ENCODE measurements at places on chromosomes 2 and 18.

DNA sequence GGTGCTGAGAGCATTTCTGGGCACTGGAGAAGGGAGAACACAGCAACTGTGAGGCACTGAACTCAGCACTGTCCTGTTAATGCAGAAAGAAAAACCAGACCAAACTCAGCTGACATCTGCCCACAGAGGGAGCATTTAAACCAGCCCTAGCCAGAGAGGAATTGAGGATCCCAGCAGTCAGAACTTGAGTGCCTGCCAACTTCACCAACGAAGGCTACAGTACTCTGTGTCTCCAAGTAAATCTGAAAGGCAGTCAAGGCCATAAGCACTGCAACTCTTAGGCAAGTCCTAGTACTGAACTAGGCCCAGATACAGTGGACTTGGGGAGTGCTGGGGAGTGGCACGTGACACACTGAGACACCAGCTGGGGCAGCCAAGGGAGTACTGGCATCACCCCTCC, 176.2 kb upstream of the ZC3H15 start:
- no peak for DNase-seq

DNA sequence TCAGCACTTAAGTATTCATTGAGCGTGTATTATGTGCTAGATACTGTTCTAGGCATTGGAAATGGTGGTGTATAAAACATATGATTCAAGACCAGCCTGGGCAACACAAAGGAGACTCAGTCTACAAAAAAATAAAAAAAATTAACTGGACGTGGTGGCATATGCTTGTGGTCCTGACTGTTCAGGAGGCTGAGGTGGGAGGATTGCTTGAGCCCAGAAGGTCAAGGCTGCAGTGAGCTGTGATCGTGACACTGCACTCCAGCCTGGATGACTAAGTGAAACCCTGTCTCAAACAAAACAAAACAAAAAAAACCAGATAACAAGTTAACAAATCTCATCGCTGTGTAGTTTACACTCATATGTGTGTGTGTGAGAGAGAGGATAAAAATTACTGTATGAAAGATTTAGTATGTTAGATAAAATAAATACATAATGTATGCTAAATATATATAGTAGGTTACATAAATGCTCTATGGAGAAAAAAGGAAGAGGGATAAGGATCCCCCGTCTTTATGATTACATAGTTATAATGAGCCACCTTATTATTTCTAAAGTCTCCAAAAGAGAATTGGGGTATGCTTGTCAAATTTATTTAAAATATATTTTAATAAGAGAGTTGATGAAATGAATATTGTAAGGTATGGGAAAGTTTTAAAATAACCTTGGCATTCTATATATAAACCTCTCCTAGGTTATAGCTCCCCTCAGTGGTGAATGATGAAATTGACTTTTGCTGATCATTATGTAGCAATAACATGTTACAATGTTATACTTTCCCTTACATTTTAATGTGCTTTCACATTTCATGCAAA, 69.2 kb downstream of the EHBP1 start:
- peak; percentile 33 for DNase-seq

GRCh38 chr2:186201371-186201770, 284.7 kb upstream of the ZC3H15 start:
- no peak for DNase-seq

DNA sequence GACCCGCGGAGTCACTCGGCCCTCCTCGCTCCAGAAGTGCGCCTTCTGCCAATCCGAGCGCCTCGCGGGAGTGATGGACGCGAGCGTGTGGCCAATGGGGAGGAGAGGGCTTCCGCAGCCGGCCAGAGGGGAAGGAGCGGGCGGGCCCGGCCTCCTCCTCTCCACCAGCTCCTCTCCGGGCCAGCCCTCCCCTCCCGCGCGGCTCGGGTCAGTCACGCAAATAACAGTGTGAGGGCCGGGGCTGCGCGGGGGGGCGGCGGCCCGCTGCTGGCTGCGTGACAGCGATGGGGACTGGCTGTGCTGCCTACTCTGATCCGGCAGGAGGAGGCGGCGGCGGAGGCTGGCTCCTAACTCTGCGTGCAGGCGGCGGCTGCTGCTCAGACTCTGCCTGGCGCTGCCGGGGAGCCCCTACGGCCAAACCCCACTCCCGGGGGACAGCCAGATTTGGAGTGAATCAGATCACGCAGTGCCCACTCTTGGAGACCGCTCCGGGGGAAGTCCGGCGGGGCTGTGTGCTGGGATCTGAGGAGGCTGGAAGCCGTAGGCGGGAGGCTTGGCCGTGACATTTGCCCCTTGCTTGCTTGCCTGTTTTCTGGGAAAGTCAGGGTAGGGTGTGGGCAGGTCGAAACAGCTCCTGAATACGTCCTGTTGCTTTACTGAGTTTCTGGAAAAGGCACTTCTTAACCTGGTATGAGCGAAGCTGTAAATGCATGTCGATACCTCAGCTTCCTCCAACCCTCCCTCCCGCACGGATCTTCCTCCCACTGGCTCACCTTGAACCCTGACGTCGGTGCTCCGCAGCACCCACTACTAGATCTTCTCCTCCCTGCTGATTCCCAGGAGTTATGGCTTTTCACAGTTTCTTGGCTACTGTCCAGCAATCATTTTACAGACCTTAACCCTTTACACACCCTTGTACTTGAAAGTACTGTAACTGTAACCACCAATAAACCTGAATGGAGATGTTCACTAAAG, 97.9 kb upstream of the SERTAD2 start:
- no peak for DNase-seq

GRCh38 chr18:28062443-28062842, 114.5 kb downstream of the CDH2 start:
- DNase-seq = no peak

DNA sequence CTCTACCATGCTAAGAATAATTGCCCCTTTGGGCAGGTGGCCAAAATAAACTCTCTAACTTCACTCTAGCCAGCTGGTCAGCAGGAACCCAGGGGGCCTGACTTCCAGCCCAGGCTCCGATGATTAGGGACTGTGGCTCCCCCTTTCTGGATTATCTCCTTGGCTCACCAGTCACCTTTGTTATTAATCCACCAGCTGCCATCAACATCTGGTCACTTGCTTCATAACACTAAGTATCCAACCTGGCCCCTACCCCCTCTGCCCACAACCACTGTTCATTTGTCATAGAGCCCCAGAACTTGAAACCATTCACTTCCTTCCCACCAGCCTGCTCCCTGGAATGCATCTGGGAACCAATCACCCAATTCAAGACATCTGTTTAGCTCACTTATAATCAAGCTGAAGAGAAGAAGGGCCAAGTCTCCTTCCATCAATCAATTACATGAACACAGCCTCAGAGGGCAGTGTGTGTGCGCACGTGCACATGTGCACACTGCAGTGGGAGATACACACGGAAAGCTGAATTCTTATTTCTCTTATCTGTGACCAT, 215.1 kb downstream of the ALK start:
- DNase-seq = no peak

DNA sequence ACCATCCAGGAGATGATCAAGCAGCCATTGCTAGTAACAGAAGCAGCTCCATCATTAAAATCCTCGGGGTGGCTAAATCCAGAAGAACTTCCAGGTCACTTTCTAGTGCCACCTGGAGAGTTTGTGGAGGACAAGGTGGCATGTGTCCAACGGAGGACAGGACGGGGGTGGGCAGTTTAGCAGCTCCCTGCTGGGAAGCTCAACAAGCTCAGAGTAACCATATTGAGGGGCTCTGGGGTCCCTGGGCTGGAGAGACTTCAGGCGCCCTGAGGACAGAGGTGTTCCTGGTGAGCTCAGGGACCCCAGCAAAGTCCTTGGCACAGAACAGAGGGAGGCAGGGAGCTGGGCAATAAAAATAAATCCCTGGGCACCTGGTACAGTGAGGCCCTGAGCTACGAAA, 140.0 kb upstream of the FHL2 start:
- no peak for DNase-seq

GRCh38 chr2:70785137-70785911, 5.1 kb downstream of the FIGLA start:
- peak; percentile 38 for DNase-seq

GRCh38 chr18:2881088-2881839, 34.5 kb downstream of the EMILIN2 start:
- no peak for DNase-seq

GRCh38 chr2:209533391-209533790, 109.5 kb downstream of the MAP2 start:
- no peak for DNase-seq
